ENCODE measurements at places on chromosomes 2 and 18. TPM values are rescaled to one million over a fixed set of nuclear protein-coding genes. Genes with fewer than 3 reads are reported as not detected.
A peak's percentile ranks its signal among the peaks of the same experiment; 100 is the strongest.

- DNase-seq: peak; percentile 18
Measured at GRCh38 chr2:26168785-26169184, 4.1 kb upstream of the GAREM2 start.

DNA sequence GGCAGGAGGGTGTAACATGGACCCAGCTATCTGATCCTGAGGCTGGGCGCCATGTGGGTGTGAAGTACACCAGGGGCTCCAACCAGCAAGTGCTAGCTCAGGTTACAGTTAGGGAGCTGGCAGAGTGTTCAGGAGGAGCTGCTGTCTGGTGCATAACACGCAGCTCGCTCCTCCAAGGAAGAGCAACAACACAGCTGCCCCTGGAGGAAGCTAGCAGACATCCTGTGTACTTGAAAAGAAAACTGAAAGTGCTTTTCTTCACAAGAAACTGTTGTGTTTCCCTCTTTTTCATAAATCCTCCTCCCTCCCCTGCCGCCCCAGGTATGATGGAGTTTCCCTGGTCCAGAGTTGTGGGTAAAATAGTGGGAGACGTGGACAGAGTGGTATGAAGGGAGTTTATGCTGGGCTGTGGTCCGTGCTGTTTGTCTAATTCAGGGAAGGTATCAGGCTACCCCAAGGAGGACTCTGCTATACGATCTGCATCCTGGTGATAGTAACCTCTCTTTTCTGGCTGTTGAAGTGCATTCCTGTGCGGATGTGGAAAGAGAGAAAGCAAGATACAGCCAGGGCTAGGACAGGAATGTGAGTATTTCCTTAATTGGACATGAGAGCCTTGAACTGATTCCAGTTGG is 6.1 kb upstream of the LBH start:
- peak; percentile 74 for DNase-seq

DNA sequence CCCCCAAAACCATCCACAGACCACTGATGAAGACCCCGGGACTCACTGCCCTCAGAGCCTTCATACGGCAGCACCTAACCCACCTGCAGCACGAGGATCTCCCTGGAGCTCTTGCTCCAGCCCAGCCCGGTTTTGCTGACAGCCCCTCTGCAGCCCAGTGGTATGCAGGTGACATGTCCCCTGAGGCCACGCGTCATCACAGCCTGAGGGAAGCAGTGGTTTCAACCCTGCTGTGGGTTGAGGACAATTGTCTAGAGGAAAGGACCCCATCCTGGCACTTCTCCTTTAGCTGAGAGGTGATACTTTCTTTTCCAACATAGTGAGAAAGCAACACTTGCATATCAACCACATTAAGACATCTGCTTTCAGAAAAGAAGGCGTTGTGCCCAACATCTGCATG is 134.0 kb downstream of the SEPTIN10 start:
- DNase-seq: no peak

GRCh38 chr2:213733893-213734292 is 449.6 kb downstream of the SPAG16 start:
- no peak for DNase-seq

STAT4 gene
- total RNA-seq: 109 TPM

- DNase-seq: no peak
Measured at GRCh38 chr2:58871469-58872142, 630.5 kb upstream of the FANCL start.

DNA sequence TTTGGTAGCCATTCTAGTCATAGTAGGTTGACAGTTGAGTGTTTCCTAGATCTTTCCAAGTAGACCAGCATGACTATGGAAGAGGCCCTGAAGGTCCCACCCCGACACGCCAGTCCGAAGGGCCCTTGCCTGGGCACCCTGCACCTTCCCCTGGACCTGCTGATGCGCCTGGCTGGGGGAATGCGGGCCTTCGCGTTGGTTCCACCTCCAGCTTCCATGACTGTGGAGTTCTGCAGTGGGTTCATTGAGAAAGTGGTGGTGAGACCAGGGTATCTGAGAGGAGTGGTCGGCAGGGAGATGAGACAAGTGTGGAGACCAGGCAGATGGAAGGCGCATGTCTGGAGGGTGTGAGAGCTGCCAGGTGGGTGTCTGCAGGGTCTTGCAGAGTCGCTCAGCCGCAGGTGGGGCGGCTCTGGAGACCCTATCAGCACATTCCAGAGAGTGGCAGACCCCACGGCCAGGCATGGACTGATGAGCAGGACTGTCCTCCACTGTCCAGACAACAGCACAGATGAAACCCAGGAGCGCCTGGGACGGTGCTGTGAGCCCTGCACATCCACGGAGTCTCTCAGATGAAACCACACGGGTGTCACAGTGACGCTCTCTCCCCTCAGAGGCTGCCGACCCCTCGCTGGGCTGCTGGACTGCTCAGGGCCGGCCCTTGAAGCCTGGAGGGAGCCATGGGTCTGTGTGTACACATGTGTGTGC is 182.5 kb upstream of the HDAC4 start:
- DNase-seq: no peak

ITPRIPL1 gene
- total RNA-seq: 56.9 TPM

- no peak for DNase-seq
Measured at GRCh38 chr18:43341014-43341413, 63.7 kb upstream of the SYT4 start.

DNA sequence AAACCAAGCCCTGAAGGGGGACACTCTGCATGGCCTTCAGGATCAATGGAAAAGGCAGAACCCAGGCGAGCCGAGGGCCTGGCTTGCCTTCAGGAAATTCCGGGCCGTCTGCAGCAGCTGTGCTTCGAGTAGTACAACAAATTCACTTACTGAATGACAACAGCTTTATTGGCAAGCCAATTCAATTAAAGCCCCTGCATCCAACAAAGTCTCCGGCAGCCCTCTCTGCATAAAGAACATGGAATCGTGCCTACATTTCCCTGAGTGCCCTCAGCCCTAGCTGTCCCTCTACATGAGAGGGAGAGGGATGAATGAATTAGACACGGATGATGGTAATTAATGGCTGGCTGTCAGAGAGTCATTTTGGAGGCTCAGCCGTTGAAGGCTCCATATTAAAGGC is 189.0 kb downstream of the BCL11A start:
- no peak for DNase-seq

GRCh38 chr2:142588269-142588668 is 289.2 kb upstream of the KYNU start:
- no peak for DNase-seq

- no peak for DNase-seq
Measured at GRCh38 chr18:78071166-78071710, 821.6 kb downstream of the GALR1 start.

GRCh38 chr2:9483107-9483506 is 8.8 kb downstream of the IAH1 start:
- DNase-seq: no peak

EVA1A gene
- total RNA-seq: not detected

- DNase-seq: no peak
Measured at GRCh38 chr2:104825124-104825865, 28.6 kb upstream of the POU3F3 start.

SIX2 gene
- total RNA-seq: not detected

ANKAR gene
- 9.3 TPM for total RNA-seq

DNA sequence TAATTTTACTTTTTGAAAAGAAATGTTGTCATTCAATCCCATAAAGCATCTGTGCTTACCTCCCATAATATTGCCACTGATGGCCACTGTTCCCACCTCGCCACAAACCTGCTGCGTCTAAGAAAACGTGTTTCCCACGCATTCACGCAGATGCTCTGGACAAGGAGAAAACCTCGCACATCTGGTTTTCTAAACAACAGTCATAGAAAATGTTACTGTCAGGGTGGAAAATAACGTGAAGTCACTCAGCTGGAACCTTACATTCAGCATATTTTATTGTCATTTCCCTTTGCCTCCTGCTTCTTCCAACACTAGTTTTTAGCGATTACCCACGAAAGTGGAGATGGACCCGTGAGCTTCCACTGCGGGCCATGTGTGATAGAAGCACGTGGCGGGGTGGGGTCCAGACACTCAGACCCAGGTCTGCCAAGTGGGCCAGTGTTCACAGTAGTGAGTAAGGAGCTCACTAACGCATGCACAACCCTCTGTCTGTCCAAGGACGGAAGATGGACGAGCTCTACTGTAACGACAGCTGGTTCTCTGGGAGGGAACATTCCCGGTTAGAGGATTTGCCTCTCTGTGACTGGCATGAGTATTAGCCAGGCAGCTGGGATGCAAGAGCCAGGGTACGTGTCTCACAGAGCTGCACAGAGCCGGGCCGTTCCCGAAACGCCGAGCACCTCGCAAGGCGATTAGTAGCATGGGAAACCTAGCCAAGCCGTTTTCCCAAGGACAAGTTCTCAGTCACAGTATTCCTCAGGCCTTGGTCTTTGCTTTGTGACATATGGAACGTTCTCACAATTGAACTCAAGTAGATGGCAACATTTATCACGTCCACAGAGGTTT is 94.5 kb downstream of the MTCL1 start:
- DNase-seq: no peak

CPSF3 gene
- 64.6 TPM for total RNA-seq

SAG gene
- total RNA-seq: 0.09 TPM

DNA sequence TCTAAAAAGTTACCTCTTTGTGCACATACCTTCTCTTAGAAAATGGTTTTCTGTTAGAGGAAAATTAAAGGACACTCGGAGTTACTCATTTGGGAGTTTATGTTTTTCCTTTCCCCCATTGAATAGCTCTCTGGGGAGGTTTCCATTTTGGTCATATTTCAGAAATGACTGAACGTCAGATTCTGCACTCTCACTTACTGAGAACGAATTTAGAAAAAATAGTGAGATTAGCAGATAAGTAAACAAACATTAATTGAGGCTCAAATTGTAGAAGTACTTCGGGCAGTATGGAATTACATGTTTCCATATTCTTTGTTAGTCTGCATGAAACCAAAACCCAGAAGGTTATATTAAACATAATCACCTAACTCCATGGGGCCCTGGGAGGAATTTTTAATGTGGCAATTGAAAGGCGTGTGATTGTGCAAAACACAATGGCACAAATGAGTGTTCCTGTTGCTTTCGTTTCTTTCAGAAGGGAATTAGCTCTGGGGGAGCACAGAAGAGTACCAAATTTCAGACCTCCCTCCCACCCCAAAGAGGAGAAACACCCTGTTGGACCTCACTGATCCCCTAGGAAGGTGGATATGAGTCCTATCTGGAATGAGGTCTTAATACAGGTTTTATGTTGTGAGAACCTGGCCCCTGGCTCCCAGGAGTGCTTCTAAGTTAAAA is 212.3 kb downstream of the BCL2 start:
- DNase-seq: no peak

OTOS gene
- not detected for total RNA-seq

SCYGR2 gene
- not detected for total RNA-seq

TCF23 gene
- not detected for total RNA-seq

DNA sequence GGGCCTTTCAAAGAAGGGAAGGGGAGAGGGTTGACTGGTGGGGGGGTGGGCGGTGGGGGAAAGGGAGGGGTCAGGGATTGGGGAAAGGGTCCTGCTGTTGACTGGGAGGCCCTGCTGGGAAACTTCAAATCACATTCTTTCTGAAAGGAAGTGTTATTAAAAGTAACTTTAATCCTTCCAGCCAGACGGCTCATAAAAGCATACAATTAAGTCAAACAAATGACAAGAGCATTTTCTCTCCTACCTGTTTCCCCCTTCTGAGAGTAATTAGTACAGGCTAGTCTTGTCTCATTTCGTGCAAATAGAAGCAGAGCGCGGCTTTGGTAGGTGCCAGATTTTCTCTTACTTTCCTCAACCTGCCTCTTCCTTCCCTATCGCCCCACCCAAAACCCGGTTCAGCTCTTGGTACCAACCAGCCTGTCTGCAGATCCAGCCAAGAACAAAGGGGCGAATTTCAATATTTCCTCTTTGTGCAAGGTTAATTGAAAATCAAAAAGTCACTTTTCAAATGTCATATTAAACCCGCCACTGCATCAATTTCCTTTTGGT is 2112.6 kb upstream of the PIK3C3 start:
- no peak for DNase-seq

Data from activated CD8-positive, alpha-beta memory T cell treated with anti-CD3 and anti-CD28 coated beads, Interleukin-2, amount 10 ng/mL, durations not matched to agents 7 days and 5 days (primary cell).